Activated CD4-positive, alpha-beta T cell treated with anti-CD3 and anti-CD28 coated beads for 48 hours (primary cell): ENCODE measurements at places on chromosomes 6 and 20.
A peak's percentile ranks its signal among the peaks of the same experiment; 100 is the strongest.

GRCh38 chr6:157552081-157552747 lies 171.2 kb downstream of the ZDHHC14 start:
- DNase-seq, result no peak

GRCh38 chr20:17097603-17098002 lies 129.2 kb upstream of the PCSK2 start:
- no peak for DNase-seq

DNA sequence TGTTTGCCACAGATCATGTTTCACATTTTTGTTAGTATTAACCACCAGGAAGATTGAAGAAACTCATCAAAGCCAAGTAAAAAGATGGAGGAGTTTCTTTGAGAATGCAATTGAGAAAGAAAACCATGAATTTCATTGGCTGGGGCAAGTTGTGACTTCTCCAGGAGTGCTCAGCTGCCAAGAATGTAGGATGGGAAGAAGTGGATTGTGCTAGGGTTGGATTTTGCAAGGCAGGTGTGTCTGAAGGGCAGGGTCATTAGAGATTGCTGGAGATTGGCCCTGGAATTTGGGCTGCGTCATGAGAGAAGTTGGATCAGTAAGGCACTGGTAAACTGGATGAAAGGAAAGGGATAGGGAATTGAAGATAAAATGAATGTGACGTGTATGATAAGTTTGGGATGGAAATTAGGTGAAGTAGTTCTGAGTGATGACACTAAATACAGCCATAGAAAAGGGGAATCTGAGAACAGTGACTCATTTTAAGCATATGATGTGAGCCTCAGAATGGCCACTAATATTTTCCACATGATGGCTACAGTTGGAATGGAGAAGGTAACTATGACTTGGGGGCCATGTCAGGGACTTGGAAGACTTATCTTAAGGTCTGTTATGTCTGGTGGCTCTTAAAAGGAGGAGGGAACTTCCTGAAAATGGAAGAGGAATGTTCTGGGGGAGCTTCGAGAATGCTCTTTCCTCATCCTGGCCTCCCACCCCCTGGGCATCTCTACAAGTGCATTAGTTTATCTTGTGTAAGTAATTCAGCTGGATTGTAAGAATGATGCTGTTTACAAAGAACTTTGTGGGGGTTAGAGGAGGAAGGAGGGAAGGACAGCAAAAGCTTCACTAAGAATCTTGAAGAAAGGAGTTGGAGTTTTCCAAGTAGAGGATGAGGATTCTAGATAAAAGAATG lies 27.8 kb upstream of the ERVFRD-1 start:
- DNase-seq, result no peak

GRCh38 chr20:32660661-32661060 lies 13.1 kb downstream of the C20orf203 start:
- peak; percentile 17 for DNase-seq

DNA sequence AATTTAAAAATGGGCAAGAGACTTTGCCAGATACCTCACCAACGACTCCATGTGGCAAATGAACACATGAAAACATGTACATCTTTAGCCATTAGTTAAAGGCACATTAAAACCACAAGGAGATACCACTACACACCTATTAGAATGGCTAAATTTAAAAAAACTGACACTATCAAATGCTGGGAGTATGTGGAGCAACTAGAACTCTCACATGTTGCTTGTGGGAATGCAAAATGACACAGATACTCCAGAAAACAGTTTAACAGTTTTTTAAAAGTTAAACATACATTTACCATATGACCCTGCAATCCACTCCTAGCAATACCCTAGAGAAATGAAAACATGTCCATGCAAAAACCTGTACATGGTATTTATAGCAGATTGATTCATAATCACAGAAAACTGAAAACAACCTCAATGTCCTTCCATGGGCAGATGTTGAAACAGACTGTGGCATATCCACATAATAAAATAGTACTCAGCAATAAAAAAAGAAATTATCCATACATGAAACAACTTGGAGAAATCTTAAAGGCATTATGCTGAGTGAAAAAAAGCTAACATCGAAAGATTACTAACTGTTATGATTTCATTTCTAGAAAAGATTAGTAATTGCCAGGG lies 1.9 kb downstream of the RAB23 start:
- DNase-seq, result no peak

GRCh38 chr6:67411036-67411435 lies 1224.0 kb upstream of the ADGRB3 start:
- no peak for DNase-seq

DNA sequence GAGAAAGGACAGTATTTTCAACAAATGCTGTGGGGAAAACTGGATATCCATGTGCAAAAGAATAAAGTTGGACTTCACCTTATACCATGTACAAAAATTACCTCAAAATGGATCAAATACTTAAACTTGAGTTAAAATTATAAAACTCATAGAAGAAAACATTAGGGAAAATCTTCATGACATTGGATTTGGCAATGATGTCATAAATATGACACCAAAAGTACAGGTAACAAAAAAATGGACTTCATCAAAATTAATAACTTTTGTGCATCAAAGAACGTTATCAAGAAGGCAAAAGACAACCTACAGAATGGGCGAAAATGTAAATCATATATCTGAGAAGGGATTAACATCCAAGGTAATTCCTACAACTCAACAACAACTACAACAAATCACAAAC lies 355.3 kb upstream of the SOX4 start:
- no peak for DNase-seq

DNA sequence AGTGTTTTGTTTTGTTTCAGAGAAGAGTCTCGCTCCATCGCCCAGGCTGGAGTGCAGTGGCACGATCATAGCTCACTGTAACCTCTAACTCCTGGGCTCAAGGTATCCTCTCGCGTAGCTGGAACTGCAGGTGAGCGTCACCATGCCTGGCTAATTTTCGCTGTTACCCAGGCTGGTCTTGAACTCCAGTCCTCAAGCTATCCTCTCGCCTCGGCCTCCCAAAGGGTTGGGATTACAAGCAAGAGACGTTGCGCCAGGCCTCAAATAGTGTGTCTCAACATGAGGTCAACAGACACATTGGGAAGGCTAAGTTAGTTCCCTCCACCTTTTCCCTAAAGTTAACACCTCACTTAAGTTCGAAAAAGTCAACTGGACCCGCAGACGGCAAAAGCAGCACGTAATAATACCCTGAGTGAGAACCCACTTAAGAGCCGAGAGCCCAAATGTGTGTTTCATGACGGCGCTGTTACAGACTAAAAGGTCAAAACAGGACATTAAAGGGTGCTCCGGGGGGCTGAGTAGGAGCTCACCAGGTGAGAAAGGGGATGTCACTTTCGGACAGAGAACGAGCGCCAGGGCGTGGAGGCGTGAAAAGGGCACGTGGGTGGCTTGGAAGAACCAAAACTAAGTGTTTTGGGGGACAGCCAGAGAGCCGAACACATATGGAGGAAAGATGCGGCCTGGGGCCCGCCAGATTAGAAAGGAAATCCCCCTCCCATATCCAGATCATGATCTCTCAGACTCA lies 499 bp downstream of the TTI1 start:
- DNase-seq, result peak; percentile 80

DNA sequence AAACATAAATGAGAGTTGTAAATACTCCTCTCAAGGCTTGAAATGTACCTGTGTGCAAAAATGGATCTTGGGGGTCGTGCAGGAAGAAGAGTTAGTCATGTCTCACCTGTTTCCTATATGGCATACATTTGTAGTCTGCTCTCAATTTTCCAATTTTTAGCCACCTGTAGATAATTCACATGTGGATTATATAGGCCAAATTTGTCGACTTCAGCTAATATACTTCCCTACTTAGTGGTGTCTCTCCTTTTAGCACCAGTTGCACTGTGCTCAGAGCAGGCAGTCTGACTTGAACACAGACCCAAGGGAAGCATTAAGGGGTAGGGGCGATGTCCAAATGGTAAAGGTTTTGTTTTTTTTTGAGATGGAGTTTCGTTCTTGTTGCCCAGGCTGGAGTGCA lies 1.9 kb downstream of the RBM24 start:
- no peak for DNase-seq

GRCh38 chr6:135728589-135728988 lies 122.9 kb upstream of the PDE7B start:
- no peak for DNase-seq

- DNase-seq, result no peak
Observed at GRCh38 chr6:103079867-103080266, 1686.4 kb downstream of the GRIK2 start.

DNA sequence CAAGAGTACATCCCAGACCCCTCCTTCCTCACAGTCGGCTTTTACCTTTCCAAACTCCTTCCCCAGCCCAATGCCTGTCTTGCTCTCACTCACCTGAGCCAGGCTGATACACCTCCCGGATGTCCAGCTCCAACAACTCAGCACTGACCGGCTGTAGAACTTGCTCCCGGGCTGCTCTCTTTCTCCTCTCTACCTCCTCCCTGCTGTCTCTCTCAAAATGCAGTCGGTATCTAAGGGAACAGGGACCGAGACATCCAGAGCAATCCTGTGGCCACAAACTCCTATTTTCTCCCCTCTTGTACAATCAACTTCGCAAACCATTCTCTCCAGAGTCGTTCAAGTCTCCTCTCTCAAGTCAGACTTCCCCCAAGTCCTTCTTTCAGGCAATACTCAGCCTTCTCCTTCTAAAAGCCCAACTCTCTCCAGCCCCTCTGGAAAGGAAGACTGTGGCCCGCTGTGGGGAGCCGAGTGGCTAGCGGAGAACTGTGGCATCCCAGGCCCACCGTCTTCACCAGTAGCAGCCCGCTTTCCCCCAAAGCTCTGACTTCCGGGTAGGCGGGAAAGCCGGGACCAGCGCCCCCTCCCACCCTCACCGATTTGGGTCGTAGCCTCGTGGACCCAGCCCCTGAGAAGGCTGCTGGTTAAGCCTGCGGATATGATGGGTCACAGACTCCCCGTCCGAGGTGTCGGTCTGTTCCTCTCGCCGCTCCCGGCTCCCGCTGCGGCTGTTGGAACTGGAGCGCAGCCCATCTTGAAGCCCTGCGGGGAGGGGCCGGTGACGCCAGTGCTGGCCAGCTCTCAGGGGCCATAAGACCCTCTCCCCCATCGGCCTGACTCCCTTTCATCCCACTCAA lies 1.1 kb downstream of the GNL1 start:
- DNase-seq, result no peak
